ENCODE measurements at places on chromosomes 16 and 17.

DNA sequence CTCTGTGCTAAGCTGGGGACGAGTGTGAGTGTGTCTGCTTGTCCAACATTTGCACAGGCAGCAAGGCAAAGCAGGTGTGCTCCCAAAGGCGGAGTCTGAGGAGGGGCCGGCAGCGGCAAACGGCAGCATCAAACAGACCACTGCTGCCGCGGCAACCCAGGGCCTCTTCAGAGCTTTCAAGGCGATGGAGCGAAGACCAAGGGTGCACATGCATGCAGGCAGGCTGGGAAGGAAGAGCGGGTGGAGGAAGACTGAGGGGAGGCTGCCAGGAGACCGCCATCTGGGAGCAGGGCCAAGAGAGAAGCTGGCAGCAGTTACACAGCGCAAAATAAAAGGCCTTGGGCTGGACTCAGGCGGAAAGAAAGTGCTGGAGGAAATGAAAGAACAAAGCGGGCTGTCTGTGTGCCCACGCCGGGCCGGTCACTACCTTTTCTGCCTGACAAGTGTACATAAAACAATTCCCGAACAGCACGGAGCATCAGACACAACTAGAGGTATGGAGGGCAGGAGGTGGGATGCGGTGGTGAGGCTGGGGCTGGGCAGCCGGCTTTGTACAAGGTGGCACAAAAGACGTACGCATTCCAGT lies 8.5 kb downstream of the TIMM22 start:
- peak; percentile 23 for DNase-seq

DNA sequence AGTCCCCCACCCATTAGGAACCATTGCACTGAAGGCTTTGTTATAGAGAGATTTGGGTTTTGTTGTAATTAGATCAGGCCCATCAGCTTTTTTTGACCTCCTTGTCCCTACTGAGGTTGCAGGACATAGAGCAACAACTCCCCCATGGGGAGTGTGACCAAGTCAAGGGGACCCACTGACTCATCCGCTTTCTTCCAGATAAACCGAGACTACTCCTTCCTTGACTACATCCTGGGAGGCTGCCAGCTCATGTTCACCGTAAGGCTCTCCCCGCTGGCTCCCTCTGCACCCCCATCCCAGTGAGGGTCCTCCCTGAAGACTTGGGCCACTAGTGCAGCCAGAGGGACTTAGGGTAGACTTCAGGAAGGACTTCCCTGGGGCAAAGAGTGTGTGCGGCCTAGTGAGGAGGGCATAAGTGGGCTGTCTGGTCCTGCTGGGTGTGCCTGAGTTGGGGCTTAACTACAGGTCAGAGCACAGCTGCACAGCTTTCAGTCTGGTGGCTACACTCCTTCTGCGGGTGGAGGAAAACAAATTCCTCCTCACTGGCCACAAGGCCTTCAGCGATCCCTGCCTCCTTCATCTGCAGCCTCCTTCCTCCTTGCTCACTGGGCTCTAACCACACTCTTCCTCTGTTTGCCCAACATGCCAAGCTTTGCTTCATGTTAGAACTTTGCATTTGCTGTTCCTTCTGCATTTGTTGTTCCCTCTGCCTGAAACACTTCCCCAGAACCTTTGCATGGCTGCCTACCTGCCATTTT lies 31.0 kb downstream of the CPNE2 start:
- no peak for DNase-seq

GRCh38 chr16:13892301-13892700 lies 27.7 kb upstream of the ERCC4 start:
- no peak for DNase-seq

- peak; percentile 83 for DNase-seq
Observed at GRCh38 chr16:3129137-3130131, 5.4 kb upstream of the ZNF213 start.

GRCh38 chr17:75159196-75160031 lies 5.1 kb upstream of the JPT1 start:
- no peak for DNase-seq

GRCh38 chr16:89275284-89275584 lies 57.7 kb downstream of the ZNF778 start:
- no peak for DNase-seq

DNA sequence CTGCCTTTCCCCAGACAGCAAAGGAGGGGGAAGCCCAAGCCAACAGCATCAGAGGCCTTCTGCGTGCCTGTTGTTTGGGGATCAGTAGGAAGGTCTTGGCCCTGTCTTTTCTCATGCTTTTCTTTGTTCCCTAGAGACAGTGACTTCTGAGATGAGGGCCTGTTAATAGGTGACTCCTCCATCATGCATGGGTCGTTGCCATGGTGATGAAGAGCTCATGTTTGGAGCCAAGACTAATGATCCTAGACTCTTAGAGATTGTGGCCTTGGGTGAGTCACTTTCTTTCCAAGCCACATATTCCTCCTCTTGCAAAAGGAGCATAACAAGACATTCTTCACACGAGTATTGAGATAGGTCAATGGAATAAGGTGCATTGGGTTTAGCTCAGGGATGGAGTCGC lies 201.1 kb upstream of the ASIC2 start:
- DNase-seq: no peak

DNA sequence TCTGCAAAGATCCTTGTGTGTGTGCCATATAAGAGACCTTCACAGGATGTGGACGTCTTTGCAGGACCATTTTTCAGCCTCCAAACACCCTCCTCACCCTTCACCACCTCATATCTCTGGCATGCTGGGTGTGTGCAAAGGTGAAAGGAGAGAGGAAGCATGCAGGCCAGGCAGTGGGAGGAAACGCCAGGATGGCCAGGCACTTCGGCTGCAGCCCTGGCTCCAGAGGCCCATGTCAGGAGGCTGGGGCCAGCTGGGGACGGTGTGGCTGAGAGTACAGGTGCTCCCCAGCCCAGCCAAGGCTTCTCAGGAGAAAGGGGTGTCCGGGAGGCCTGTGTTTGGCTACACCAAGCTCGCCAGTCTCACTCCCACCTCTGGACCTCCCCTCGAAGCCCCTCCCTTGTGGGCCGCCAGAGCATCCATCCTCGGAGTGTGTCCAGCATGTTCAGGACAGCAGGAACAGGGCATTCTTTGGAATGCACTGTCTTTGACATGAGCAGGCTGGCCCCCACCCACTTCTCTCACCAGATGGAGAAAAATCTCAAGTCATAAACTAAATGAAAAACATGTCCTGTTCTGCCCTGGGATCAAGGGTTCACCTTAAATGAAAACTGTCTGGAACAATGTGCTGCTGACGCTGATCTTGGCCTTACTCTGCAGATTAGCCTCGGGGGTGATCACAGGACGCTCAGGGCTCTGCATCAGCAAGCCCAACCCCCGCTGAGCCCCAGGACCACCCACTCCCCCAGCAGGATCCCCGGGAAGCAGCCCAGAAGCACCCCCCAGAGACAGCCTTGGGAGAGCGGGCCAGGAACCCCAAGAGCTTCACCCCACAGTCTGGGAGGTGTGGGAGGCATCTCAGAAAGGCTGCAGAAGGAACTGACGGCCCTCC lies 15.9 kb downstream of the PEMT start:
- no peak for DNase-seq

GRCh38 chr17:16940116-16940881 lies 31.6 kb downstream of the TNFRSF13B start:
- DNase-seq: no peak

- DNase-seq: no peak
Observed at GRCh38 chr16:12079412-12079965, 103.0 kb downstream of the SNX29 start.

GRCh38 chr17:58789160-58789559 lies 33.5 kb downstream of the PPM1E start:
- no peak for DNase-seq

DNA sequence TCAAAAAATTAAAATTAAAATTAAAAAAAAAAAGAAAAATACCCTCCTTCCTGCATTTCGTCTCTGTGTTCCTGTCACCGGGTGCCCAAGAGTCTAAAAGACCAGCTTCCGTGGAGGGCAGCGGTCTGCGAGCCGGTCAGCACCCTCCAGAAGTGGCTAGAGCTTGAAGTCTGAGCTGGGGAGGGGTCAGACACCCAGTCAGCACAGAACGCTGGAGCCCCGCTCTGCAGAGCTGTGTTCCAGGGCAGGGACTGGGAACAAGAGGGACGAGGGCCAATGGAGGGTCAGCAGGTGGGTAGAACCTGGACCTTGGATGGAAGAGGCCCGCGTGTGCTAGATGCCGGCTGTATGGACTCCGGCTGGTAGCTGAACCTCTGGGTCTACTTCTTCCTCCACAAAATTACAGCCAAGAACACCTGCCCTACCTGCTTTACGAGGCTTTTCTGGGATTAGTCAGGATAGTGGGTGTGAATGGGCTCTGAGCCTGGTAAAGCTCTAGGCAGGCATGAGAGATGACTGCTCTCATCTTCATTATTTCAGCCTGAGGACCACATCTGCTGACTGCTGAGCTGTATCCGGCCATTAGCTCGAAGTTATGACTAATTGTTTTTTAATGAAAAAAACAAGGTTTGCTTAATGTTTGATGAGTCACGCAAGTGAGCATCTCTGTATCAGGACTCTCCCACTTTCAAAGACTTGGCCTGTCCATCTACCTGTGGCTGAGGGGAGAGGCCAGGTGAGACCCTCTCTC lies 5.9 kb downstream of the TRPV1 start:
- DNase-seq: no peak

- no peak for DNase-seq
Observed at GRCh38 chr17:35841505-35841904, 27.2 kb downstream of the HEATR9 start.

GRCh38 chr17:2780256-2780655 lies 16.0 kb upstream of the RAP1GAP2 start:
- no peak for DNase-seq

GRCh38 chr17:17109907-17110306 lies 67.7 kb downstream of the MPRIP start:
- no peak for DNase-seq

DNA sequence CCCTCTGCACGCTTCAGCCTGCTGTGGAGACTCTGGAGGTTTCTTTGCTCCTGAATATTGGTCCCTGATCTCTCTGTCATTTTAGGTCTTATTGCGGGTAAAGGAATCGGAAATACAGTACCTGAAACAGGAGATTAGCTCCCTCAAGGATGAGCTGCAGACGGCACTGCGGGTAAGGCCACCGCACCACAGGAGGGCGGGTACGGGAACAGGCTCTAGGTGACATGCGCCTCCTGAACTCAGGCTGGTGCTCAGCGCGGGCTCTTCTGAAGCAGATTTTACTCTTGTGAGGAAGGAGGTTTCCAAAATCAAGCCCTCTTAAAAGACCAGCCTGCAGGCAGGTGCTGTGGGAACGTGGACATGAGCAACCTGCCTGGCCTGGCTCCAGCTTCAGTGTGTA lies 29.8 kb downstream of the PLD6 start:
- no peak for DNase-seq

DNA sequence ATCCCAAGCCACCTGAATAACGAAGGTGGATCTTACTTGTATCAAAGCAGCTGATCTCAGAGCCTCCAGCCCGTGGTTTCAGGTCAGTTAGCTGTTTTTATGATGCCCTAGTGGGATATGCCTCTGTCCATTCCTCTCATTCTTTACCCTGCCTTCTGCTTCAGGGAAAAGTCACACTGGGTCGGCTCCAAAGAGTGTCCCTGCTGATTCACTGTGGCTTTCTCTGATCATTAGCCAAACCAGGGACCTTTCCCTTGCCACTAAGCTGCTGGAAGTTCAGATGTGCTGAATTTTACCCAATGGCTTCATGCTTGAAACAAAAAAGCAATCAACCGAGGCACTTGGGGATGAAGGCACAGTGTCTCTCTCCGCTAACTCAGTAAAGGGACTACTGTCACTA lies 170.2 kb upstream of the SALL1 start:
- no peak for DNase-seq

DNA sequence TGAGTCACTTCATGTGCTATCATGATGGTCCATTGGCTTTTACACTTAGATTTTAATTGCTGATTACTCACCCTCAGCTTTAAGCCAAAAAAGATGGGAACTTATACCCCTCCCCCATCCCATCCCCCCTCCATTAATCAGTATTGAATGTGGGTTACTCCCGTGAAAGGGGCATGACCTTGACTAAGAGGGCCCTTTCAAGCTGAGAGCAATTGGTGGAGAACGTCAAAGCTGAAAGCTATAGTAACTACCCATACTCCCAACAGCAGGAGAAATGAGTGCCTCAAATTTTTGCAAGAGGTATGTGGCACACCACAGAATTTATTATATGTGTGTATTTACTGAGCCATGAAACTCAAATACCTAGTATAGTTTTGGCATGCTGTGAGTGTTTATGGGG lies 99.7 kb upstream of the CDH8 start:
- DNase-seq: no peak

- no peak for DNase-seq
Observed at GRCh38 chr17:75639327-75639726, 6.1 kb downstream of the SMIM5 start.

DNA sequence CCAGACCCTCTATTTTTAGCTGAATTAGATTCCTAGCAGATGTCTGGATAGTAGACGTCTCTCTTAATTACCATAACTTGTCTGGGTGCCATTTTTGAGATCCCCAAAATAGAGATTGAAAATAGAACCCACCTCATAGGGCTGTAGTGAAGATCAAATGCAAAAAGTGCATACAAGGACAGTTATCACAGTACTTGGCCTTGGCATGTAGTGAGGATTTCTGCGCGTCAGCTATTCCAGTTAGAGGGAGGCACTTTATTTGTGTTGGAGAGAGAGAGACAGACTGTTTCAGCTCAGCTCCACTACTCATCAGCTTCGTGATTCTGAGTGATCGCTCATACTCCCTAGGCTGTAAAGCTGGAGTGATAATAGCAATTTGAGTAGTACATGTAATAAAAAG lies 59.6 kb upstream of the CDH13 start:
- no peak for DNase-seq

- DNase-seq: no peak
Observed at GRCh38 chr17:21452377-21453143, 76.4 kb downstream of the KCNJ12 start.

DNA sequence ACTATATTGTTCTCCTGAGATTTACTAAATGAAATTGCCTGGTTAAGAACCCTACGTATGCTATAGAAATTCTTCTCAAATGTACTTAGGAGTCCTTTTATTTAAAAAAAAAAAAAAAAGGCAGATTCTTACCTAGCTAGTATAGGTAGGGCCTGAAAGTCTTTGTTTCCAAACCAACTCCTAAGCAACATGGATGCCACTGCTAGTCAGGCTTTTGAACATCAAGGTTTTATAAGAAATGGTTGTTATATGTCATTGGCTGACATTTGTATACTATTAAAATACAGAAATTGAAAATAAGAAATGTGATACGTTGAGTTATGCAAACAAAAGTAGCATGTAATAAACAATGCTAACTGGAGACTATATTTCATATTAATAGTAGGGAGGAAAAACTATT lies 1.2 kb downstream of the EVI2A start:
- no peak for DNase-seq

- DNase-seq: no peak
Observed at GRCh38 chr17:81586096-81586495, 33.9 kb upstream of the FAAP100 start.

DNA sequence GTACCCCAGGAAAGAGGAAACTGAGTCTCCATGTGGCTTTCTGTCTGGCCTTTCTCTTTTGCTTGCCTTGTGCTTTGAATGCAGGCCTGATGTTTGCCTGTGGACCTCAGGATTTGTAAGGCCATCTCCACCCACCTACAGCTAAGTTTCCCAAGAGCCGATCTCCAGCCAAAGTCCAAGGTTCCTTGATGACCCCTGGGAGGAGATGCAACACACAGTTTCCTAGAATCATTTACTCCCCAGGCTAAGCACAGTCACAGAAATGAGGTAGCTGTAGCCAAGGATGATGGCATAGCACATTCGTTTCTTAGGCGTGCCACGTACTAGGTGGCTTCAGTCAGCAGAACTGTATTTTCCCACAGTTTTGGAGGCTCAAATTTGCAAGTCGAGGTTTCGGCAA lies 595.4 kb downstream of the MAF start:
- no peak for DNase-seq

GRCh38 chr16:19396555-19397011 lies 21.1 kb upstream of the TMC5 start:
- peak; percentile 83 for DNase-seq

- DNase-seq: no peak
Observed at GRCh38 chr17:48759288-48759687, 30.7 kb upstream of the HOXB13 start.
